Amniotic stem cell (primary cell): ENCODE measurements at places on chromosomes 7 and 10.

DNA sequence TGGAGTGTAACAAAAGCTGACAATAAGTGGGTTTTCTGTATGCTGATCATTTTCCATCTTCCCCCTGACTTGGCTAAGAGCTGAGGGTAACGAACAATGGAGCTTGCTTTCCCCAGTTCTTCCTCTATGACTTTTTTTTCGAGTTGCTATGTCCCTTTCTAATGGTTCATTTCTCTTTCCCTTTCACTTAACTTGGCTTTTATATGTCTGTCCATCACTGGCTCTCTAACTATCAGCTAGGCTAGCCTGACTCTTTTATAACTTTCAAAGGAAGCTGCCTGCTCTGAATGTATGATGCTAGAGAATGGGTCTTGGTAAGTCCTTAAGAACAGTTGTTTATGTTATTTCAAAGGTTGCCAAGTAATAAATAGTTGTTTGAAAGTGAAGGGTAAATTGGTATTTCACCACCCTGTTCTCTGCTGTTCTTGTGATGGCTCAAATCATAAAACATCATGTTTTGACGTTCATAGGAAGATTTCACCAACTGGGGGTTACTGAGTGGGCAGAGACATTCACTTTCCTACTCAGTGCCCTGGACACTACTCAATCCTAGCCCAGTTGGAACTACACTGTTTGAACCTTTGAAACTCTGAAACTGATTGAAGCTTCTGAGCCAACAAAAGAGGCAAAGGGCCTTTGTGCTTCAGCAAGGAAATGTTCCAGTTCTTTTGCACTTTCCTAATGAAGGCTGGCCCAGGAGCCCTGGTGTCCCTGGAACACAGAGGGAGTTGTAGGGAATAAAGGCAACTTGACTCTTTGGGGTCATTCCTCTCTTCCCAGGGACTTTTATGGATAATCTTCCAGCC lies 85.4 kb upstream of the PHYHIPL start:
- no peak for DNase-seq

- no peak for DNase-seq
Measured at GRCh38 chr7:78587443-78588044, 789.0 kb downstream of the PHTF2 start.

GRCh38 chr7:30348083-30348560 lies 63.7 kb downstream of the ZNRF2 start:
- DNase-seq = peak; percentile 74

DNA sequence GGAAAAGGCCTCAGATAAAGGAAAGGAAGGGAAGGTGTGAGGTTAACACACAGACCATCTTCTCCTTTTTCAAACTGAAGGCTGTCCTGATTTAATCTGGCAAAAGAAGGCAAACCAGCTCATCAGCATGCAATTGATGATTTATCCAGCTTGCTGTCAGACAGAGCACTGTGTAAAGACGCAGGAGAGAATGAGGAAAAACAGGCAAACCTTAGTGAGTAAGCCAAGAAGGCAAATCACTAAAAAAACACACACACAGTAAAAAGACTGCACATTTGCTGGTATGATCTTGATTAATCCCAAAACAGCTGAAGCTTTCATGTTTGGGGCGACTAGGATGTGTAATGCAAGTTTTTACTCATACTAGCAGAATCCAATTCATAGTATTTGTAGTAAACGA lies 65.8 kb upstream of the SKAP2 start:
- no peak for DNase-seq

DNA sequence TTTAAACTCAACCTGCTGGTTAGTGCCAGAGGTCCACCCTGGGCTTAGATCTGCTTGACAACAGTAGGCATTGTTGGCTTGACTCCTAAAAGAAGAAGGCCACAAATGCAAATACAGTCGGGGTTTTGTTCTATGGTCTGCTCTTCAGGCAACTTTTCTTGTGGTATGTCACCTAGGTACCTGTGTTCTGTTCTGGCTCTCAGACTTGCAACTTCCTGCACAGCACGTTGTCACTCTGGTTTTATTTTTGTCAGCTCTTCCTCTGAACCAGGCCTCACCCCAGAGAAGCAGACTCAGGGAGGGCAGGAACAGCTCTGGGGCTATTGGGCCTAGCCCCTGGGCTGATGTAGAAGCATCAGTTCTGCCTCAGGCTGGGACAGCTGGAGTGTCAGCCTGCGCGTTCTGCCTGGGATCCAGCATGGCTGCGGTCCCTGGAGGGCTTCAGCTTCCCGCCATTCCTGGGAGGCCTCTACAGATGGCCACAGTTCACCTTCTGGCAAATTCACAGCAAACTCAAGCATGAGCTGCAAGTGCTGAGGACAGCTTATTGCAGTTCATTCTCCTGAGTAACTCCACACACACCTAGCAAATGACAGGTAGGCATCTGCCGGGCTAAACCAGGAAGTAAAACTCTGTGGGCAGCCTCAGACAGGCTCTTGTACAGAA lies 11.0 kb upstream of the PDCD4 start:
- no peak for DNase-seq

DNA sequence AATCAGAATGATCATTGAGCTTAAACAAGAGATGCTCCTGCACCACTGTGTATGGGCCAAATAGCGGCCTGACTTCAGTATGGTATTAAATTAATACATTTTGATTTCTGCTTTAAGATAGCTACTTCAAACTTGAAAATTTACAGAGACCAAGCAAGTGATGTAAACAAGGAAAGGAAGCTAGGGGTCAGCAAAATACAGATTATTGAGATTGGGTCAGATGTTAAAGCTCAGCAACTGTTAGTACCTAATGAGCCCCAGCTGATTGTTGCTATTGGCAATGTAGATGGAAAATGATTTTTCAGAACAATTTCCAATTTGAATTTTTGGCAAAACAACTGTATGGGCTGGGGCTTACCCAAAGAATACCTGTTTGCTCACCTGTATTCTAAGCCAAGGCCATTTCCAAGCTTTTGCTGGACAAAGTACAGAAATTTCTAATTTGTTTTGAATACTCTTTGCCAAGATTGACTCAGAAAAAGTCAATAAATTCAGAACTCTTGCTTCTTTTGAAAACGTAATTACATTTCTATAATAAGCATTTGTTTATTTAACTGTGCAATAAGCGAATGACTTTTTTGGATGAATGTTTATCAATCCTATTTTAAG lies 23.0 kb upstream of the DLD start:
- no peak for DNase-seq

GRCh38 chr7:135102372-135102771 lies 45.5 kb upstream of the TMEM140 start:
- DNase-seq = no peak

DNA sequence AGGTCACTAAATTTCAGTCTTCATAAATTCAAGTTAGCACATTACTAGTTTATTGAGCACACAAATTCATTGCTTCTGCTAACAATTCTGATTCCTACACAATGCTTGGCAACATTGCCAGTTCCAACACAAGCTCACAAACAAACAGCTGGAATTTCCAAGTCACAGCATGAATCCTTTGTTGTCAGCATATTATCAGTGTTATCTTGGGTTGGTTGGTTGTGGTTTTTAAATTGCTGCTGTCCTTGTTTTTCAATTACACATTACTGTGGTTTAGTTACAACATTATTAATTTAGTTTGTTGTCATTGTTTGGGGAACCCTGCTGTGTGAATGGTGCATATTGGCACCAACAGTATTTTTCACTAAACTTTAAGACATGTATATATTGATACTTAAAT lies 86.0 kb upstream of the ARID5B start:
- no peak for DNase-seq

DNA sequence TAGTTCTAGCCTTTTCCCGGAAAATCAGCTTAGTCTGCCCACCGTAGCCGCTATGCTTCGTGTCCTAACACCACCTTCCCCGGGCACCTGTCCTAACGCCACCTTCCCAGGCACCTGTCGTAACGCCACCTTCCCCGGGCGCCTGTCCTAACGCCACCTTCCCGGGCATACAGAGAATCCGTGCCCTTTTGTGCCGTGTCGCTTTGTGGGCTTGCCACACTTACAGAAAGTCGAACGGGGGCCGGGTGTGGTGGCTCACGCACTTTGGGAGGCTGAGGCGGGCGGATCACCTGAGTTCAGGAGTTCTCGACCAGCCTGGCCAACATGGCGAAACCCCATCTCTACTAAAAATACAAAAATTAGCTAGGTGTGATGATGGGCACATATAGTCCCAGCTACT lies 73.6 kb upstream of the DNAJB6 start:
- no peak for DNase-seq

DNA sequence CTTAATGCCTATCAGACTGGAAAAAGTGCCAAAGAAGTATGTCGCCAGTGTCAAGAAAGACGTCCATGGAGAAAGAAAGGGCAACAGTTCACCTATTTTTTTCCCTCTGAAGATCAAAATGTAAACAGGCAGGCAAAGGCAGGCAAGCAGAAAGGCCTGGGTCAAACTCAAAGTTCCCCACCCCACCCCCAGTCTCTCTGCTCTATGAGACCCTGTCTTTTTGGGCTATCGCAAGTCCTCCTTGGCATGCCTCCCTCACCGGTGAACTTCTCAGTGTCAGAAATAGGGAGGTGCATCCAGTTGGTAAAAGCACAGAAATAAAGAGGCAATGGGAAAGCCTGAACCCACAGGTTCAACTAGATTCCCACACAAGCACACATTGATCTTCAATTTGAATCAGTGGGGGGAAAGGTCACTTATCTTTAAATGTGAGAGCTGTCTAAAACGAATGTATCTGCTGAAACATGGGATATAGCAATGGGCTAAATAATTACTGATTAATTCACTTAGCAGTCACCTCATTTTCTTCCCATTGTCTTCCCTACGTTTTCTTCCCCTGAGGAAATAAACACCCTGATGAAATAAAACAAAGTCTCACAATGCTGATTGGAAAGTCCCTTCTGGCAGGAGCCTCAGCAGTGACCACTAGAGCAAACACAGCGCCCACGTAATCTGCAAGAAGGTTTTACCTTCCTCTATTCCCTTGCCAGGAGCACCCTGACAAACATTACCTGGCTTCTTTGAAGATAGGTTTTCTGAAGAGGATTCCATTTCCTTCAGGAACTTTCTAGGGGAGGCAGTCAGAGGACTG lies 31.1 kb downstream of the JAZF1 start:
- no peak for DNase-seq

GRCh38 chr7:129702316-129702715 lies 90.8 kb downstream of the NRF1 start:
- DNase-seq = no peak

DNA sequence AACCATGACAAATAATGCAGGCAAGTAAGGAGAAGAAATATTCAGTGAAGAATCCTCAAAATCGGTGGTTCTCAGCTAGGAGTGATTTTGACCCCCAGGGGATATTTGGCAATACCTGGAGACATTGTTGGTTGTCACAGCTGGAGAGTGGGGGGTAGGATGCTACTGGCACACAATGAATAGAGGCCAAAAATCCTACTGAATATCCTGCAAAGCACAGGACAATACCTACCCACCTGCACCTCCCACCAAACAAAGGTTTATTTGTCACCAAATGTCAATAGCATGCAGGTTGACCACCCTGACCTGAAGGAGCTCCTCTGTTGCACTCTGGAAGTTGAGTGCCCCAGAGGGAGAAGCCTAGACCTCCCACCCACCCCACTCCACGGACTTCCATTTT lies 1028.6 kb downstream of the CNTNAP2 start:
- DNase-seq = no peak

DNA sequence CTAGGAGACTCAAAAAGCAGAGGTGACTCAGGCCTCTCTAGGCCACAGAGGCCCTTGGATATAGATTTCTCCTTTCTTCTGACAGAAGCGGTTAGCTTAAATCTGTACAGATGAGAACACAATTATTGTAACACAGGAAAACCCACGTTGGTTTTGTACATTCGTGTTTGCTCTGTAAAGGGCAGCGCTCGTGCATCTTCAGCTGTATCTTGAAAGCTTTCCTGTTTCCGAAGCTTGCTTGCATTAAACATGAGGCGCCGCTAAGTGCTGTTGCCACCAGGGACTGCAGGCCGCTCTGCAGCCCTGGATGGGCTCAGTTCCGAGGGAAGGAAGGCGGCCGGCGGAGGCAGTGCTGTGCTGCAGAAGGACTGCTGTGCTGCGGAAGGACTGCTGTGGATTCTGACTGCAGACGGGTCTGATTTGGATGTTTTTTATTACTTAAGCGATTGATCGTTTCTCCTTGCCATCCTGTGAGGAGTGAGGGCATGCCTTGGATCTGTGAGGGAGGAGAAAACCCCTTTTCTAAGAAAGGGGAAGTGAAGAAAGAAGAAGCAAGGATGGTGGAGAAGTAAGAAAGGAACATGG lies 53.3 kb downstream of the FHIP2A start:
- DNase-seq = no peak

DNA sequence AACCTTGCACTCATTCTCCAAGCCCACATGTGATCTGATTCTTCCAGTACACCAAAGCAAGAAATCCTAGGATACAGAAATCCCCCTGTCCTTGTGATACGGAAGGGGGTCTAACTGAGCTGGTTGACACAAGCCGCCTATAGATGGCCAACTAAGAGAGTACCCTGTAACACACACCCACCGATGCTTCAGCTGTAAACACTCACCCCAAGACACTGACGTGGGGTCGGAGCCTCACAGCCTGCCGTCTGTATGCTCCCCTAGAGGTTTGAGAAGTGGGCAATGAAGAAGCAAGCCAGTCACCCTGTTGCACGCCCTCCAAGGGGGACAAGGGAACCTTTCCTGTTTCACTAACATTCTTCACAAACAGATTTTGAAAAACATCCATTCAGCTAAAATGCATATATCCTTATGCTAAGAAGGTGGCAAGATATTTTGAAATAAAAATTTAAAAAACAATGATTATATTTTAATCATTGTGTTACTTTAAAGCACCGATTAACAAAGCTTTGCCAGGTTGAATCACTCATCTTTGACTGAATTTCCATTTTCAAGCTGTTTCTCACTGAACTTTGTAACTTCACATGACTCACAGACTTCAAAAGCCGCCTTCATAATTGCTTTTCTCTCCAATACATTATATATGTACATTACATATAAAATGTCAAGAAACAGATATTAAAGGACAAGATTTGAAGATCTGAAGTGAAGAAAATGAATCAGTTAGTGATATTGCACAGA lies 329.3 kb downstream of the ARL4A start:
- no peak for DNase-seq

DNA sequence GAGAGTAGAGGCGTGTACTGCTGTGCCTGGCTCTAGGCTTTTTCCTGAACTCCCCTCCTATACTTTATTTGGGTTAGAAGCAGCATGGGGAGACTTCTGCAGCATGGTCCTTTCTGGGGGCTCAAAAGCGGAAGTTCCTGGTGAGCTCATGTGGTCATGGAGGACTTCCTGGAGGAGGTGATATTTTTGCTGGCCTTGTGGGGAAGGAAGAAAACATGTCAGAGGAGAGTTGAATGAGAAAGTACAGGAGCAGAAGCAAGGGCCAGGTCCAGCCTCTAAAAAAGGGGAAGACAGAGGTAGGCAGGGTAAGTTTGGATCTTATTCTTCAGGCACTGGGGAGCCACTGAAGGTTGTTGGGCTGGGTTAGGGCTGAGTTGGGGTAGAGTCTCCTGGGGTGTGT lies 45.5 kb downstream of the CASTOR2 start:
- DNase-seq = no peak

GRCh38 chr7:157739650-157740049 lies 402.8 kb downstream of the DNAJB6 start:
- no peak for DNase-seq

DNA sequence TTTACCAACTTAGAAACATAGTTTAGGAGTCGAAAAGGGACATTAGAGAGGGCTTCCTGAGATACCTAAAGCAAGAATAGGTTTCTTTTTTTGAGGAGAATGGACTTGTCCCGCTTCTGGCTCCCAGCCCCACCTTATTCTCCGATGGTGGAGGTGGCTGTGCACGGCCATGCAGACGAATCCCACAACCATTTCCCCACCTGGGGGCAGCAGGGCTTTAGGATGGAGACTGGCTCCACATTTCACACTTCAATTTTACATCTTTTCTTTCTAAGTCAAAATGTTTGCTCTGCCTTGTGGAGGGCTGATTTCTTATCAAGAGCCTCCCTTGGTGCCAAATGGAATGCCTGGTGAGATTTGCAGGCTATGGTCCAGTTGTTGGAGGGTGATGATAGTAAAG lies 118.5 kb downstream of the GLRX3 start:
- DNase-seq = no peak
